Right renal pelvis (tissue), 4 donors: ENCODE measurements at places on chromosomes 1 and 21. TPM values are rescaled to one million over a fixed set of nuclear protein-coding genes. Genes with fewer than 3 reads are reported as not detected.

- DNase-seq, result no peak
Observed at GRCh38 chr21:41011098-41011731, 156.7 kb upstream of the BACE2 start.

DNA sequence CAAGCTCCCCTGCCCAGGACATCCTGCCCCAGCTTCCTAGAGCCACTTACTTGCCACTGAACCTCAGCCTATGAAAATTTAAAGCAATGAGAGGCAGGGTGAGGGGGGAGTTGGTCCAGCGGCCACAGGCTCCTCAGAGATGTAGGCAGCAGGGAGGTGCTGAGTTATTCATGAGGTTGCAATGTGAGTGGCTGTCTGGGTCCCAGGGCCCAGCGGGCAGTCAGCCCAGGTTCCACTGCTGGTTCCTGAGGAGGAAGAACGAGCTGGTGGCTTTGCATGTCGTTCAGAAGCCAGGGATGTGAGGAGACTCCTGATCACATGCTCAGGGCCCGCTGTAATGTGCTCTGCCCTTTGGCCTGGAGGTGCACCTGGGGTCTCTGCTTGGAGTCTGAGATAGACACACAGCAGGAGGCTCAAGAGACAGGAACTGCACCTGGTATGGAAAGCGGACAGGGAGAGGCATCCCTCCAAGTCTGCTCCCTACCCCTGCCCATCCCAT lies at the start of gene KNCN:
Gene KNCN, minus strand, starts transcription at position 51 of the 499 bp plus-strand sequence. CDS start 432 bp downstream, outside the sequence.
- DNase-seq, result no peak

Gene KPRP
- polyA plus RNA-seq, result not detected

Gene NBPF3
- 18.9 TPM for polyA plus RNA-seq

DNA sequence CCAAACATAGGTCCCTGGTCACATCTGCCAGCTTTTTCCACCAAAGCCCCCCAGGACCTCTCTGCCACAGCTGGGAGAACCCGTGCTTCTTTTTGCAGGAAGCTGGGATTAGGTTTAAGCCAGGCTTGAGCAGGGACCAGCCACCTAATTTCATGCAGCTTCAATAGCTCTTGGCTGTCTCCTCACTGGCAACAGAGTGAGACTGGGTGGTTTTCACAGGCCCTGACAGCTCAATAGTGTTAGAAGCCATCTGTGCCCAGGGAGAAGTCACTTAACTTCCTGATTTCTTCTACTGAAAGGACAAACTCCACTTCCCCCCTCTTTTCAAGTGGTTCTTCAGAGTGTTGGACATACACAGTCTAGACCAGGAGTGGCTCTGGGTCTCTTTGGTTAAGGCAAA lies 20.4 kb upstream of the SRSF4 start:
- no peak for DNase-seq

DNA sequence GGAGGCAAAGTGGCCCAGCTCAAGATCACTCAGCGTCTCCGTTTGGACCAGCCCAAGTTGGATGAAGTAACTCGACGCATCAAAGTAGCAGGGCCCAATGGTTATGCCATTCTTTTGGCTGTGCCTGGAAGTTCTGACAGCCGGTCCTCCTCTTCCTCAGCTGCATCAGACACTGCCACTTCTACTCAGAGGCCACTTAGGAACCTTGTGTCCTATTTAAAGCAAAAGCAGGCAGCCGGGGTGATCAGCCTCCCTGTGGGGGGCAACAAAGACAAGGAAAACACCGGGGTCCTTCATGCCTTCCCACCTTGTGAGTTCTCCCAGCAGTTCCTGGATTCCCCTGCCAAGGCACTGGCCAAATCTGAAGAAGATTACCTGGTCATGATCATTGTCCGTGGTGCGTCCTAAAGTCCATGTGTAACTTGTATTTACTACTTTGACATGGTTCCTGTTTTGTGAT lies 2.7 kb downstream of the RBM15 start:
- DNase-seq, result no peak

GRCh38 chr1:209659909-209660308 lies 7.7 kb upstream of the LAMB3 start:
- no peak for DNase-seq

GRCh38 chr1:32890516-32891240 lies 4.4 kb downstream of the HPCA start:
- DNase-seq, result no peak

DNA sequence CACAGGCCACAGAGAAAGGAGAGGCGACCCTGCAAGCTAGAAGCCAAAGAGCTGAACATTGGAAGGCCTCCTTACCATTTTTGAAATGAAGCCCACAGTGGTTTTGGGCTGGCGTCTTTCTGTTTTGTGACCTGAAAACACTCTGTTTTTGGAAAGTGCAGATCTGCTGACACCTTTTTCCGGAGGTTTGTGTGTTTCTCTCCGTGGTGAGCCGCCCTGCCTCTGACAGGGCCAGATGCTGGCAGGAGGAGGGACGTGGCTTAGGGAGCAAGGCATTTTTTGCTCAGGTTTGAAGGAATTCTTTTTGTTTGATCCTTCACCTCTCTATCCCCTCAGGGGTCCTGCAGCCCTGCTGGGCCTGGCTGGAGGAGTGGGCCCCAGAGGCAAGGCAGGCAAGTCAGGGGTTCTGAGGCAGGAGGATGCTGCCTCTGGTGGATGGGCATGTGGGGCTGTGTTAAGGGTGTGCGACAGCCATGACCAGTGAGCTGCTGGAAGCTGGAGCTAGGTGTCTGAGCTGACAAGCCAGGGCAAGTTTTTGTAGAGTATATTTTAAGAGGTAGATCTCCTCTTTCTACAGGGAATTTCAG lies 133.8 kb downstream of the CAMTA1 start:
- no peak for DNase-seq

DNA sequence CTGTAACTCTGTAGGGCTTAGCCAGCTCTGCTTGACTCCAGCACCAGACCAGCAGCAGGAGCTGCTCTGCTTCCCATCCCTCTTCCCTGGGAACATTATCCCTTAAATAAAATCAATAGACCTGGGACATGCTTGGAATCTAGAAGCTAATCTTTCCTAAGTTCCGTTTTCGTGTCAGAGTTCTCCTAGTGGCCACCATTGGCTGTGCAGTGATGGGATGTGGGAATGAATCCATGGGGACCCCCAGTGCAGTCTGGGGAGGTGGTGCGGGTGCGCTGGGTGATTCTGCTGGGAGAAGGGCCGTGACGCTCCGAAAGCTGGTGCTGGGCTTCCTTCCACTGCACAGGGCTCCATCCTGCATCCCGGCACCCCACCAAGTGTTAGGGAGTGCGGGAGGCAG lies 202.7 kb downstream of the CAMTA1 start:
- no peak for DNase-seq

- no peak for DNase-seq
Observed at GRCh38 chr21:28547766-28548165, 444.9 kb downstream of the LTN1 start.

GRCh38 chr1:51168936-51169335 lies 66.9 kb downstream of the C1orf185 start:
- DNase-seq, result no peak

GRCh38 chr1:77899647-77900320 lies 11.4 kb downstream of the NEXN start:
- no peak for DNase-seq
